ENCODE measurements at places on chromosomes 13 and 19.

DNA sequence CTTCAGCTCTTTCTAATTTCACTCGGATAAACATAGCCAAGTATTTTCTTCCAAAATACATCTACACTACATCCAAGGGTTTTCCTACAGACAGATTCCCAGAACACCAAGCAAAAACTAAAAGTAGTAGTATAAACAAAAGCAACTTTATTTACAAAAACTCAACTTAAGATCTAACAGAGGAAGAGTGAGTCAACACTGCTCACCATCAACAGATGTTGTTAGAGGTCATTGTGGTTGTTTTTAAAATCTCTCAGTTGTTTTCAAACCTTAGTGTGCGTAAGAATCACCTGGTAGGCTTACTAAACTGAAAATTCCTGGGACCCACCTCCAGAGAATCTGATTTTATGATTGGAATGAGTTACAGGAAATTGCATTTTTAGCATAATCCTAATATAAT is 631.7 kb upstream of the SGCG start:
- DNase-seq, result no peak

- no peak for DNase-seq
These were observed 4.3 kb downstream of the RGCC start for GRCh38 chr13:41461527-41462139.

- DNase-seq, result no peak
These were observed 37.5 kb upstream of the C19orf12 start for GRCh38 chr19:29752450-29753025.

DNA sequence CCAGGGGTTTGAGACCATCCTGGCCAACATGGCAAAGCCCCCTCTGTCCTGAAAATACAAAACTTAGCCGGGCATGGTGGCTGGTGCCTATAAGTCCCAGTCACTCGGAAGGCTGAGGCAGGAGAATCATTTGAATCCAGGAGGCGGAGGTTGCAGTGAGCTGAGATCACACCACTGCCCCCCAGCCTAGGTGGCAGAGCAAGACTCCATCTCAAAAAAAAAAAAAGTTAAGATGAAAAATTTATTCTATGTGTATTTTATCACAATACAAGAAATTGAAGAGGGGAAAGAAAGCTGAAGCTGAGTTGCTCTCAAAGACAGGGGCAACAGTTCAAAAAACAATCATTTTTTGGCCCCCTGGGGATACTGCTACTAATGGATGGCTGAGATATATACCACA is 31.1 kb downstream of the INSR start:
- DNase-seq, result no peak

GRCh38 chr13:47372751-47373150 is 475.9 kb upstream of the HTR2A start:
- DNase-seq, result no peak

- DNase-seq, result no peak
These were observed 185.3 kb downstream of the TBC1D4 start for GRCh38 chr13:75296641-75297040.

DNA sequence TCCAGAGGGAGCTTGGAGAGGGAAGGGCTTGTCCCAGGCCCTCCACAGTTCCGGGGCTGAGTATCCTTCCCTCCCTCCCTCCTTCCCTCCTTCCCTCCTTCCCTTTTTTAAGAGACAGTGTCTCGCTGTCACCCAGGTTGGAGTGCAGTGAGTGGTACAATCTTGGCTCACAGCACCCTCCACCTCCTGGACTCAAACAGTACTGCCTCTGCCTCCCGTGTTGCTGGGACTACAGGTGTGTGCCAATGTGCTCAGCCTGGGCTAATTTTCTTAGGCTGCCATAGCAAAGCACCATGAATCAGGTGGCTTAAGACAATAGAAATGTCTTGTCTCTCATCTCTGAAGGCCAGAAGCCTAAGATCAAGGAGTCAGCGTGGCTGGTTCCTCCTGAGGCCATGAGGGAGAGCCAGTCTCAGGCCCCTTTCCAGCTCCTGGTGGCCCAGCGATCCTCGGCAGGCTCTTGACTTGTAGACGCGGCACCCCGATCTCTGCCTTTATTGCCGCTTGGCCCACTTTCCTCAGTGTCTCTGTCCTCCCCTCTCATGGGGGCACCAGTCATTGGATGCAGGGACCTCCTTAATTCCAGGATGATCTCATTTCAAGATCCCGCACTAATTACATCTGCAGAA is 47.5 kb downstream of the CRTC1 start:
- no peak for DNase-seq

DNA sequence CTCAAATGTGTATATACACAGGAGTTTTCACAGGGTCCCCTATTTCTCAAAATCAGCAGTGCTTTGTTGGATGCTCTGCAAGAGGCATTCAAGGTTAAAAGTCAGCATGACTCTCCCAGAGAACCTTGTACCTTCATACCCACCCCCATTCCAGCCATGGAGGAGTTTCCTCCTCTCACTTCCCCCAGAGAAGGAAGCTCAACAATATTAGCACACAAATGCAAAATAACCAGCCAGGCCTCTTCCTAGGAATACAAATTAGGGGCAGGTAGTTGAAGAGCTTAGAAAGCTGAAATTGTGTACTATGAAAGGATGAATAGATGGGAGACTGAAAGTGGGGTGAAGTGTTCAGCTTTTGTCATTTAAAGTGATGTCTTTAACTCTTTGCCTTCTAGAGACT is 43.8 kb downstream of the SPRY2 start:
- no peak for DNase-seq

DNA sequence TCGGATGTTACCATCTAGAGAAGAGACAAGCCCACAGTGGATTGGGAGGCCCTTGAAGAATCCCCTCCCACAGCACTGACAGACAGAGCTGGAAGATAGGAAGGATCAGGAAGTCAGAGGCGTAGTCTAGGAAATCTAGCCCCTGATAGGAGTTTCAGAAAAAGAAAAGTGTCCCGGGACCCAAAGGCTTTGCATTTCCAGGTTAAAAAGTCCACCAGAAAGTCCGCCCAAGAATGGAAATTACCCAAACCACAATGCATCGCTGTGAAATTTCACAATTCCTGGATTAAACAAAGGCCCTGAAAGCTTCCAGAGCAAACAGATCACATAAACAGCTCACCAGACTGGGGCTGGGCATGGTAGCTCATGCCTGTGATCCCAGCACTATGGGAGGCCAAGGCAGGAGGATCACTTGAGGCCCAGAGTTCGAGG is 146.9 kb downstream of the KDM4B start:
- no peak for DNase-seq

- DNase-seq, result no peak
These were observed 3.4 kb downstream of the PVR start for GRCh38 chr19:44647144-44647543.

- DNase-seq, result peak; percentile 94
These were observed at the start of gene PLA2G4C for GRCh38 chr19:48110350-48110966. Gene PLA2G4C (minus strand): TSS chr19:48110817. CDS start chr19:48106529, 4,288 bp downstream.

GRCh38 chr19:13155472-13156359 is 5.5 kb downstream of the IER2 start:
- DNase-seq, result no peak

GRCh38 chr19:47766670-47767069 is 11.8 kb upstream of the SELENOW start:
- no peak for DNase-seq

DNA sequence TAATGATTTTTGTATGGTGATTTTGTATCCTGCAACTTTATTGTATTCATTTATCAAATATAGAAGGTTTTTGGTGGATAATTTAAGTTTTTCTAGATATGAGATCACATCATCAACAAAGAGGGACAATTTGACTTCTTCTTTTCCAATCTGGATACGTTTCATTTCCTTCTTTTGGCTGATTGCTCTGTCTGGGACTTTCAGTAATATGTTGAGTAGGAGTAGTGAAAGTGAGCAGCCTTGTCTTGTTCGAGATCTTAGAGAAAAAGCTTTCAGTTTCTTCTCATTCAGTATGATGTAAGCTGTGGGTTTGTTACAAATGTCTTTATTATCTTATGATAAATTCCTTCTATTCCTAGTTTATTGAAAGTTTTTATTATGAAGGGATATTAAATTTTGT is 352.0 kb upstream of the DACH1 start:
- no peak for DNase-seq

DNA sequence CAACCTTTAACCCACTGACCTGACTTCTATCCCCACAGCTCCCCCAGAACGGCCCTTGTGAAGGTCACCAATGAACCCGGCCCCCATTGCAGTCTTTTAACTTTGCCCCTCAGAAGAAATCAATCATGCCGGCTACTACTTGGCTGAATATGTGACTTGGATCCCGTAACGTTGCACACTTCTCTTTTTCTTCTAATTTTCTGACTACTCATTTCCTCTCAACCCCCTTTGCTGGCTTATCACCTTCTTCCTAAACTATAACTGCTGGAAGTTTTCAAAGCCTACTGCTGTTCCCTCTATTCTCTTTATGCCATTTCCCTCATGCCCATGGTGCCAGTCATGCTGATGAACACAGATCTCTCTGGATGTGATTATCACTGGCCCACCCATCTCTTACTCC is 367.6 kb downstream of the DNAJC15 start:
- DNase-seq, result no peak

DNA sequence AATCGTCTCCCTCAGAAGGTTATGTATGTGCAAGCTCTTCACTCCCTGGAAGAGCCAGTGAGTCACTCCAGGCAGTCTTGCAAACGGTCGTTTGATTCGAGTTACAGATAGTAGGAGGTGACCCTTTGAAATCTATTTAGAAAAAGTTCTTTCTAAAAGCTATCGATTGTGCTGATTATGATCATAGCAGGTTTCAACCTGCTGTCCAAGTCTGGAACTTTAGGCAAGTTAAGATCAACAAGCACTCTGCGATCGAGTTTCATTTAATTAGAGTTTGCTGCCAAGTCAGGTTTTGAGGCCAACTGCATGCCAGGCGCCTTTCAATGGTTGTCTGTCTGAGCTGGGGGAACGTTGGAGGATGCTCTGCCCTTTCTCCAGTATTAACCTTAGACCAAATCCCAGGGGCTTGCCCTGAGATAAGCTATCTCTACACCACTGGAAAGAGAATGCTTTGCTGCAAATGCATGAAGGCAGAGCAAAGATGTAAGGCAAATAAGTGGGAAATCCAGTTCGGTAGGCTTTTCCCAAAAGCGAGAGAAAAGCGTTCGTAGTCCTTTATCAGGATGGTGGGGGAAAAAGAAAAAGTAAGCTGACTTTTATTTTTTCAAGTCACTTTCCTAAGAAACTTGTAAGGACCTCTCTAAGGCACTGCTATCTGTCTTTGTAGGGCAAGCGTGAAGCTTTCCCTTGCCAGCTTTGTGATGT is 287.5 kb downstream of the ATP8A2 start:
- no peak for DNase-seq

GRCh38 chr19:47489072-47489914 is 5.3 kb upstream of the KPTN start:
- DNase-seq, result peak; percentile 74

DNA sequence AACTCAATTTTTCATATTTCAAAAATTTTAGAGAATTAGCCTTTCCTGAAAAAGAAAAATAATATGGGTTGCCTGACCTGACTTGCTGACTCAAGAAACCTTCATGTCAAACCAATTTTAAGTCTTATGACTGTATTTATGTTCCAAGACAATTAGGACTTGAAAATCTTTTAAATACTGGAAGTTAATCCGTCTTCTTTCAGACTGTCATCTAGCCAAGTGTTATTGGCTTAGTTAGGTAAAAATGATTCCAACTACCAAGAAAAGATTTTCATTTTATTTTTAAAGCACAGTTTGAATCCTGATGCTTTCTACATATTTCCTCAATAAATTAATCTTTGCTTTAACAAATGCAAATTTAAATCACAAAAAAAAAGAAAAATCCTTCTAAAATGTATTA is 337.6 kb downstream of the SLITRK6 start:
- DNase-seq, result no peak

DNA sequence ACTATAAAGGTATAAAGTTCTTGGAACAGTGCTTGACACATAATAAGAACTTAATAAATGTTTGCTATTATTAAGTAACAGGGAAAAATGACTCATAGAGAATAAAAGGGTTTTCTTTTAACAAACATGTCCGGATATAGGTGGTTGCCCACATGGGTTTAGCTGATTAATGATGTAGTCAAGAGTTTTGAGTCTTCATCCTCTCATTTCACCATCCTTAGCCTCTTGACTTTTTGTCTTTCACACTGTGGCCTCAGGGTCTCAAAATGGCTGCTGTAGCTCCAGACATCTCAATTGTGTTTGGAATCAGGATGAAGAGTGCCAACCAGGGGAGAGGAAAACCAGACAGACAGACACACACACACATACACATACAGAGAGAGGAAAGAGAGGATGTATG is 97.9 kb downstream of the HSPH1 start:
- no peak for DNase-seq

- DNase-seq, result peak; percentile 89
These were observed 60.0 kb downstream of the TPT1 start for GRCh38 chr13:45280751-45281634.

GRCh38 chr13:24199016-24199415 is 38.5 kb downstream of the SPATA13 start:
- DNase-seq, result no peak

DNA sequence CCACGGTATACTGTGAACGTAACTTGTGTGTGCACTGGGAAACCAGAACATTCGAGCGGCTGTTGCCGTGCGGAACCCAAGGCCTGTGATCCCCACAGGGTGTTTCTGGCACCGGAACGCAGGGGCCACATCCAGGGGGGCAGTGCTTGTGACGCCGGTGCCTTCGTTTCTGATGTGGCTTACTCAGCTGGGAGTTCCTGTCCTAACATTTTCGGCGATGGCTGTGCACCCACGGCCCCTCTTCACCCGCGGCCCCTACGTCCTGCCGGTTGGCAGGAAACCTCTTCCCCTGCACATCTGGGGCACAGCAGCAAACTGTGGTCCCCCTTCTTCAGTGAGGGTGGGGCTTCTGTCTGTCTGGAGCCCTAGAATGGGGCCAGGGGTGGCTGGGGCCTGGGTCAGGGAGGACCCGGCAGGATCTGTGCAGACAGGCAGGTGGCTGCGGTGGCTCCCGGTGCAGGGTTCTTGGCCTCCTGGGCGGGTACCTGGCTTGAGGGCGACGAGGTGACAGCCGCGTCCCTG is 26.2 kb downstream of the CSNK1G2 start:
- no peak for DNase-seq

- no peak for DNase-seq
These were observed 1.1 kb downstream of the ZBTB45 start for GRCh38 chr19:58518256-58519086.

GRCh38 chr13:40648040-40648439 is 18.4 kb downstream of the FOXO1 start:
- no peak for DNase-seq

- no peak for DNase-seq
These were observed 214.4 kb downstream of the SPRY2 start for GRCh38 chr13:80126389-80127068.
